ENCODE measurements at places on chromosomes 13 and 19.

- H3K4me3 ChIP-seq = no peak overlapping the region
- peaks cover 5% of the 10 kb centered on the region for H3K4me1 ChIP-seq
- no peak overlapping the region for H3K27ac ChIP-seq
- no peaks in the 10 kb centered on the region for H3K27me3 ChIP-seq
These were observed 15.0 kb downstream of the GNA15 start for GRCh38 chr19:3150739-3151329.

GRCh38 chr13:28854657-28855056 lies 34.5 kb downstream of the MTUS2 start:
- no peaks in the 10 kb centered on the region for H3K36me3 ChIP-seq
- H3K4me1 ChIP-seq = no peaks in the 10 kb centered on the region
- H3K27me3 ChIP-seq = peaks cover 14% of the 10 kb centered on the region
- no peak overlapping the region for H3K4me3 ChIP-seq
- H3K27ac ChIP-seq = no peak overlapping the region

DNA sequence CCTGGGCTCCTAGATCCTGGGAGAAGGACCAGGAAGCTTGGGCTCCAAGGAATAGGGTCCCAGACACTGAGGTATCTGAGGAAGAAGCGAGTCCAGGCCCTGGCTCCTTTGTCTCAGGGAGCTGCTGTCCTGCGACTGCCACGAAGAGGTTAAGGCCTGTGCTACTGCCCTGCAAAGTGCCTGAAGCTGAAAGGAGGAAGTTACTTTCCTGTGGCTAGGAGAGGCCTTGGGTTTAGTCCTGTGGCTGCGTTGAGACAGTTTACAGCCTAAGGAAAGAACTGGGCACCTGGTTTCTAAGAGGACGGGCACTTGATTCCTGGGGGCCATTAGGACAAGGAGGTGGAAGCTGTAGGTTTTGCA lies 2.8 kb downstream of the MYADM start:
- H3K4me1 ChIP-seq = peaks cover 34% of the 10 kb centered on the region
- no peak for DNase-seq
- peaks cover 32% of the 10 kb centered on the region for H3K36me3 ChIP-seq
- no peaks in the 10 kb centered on the region for H3K27me3 ChIP-seq
- peak overlapping the region; percentile 48 for H3K4me3 ChIP-seq

DNA sequence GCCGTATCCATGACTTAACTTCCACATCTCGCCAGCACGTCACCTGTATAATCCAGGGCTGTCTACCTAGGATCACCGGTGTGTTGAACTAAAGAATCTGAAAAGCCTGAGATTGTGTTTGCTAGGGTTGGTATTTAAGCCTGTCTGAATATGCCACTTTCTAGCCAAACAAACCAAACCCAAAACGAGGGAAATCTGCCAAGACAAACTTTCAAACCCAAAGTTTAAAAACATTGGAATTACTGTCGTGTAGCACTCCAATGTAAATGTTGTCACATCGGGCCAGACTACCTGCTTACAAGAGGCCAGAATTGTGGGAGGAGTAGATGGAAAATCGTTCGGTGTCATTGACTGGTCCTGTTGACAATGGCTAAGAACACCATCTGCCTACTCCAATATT lies 747.8 kb downstream of the EFNB2 start:
- no peak for DNase-seq
- H3K36me3 ChIP-seq = peaks cover 3% of the 10 kb centered on the region
- peaks cover 33% of the 10 kb centered on the region for H3K4me1 ChIP-seq

DNA sequence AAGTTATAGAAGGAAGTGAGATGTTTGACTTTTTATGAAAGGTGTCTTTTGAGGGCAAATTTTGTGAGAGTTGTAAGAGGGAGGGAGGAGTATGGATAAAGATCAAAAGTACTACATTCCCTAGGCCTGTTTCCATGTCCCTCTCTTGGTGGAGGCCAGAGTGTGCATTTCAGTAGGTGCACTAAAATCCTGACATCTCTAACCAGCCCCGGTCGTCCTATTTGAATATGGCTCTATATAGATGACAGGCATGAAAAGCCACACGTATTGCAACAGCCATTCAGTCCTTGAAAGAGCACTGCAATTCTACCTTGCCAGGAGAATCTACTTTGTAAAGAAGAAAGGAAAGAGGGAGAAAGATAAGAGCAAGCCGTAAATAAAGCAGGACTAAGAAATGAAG lies 510.1 kb downstream of the IRS2 start:
- H3K27ac ChIP-seq = no peak overlapping the region
- peaks cover 38% of the 10 kb centered on the region for H3K4me1 ChIP-seq
- no peaks in the 10 kb centered on the region for H3K27me3 ChIP-seq
- H3K36me3 ChIP-seq = no peaks in the 10 kb centered on the region

DNA sequence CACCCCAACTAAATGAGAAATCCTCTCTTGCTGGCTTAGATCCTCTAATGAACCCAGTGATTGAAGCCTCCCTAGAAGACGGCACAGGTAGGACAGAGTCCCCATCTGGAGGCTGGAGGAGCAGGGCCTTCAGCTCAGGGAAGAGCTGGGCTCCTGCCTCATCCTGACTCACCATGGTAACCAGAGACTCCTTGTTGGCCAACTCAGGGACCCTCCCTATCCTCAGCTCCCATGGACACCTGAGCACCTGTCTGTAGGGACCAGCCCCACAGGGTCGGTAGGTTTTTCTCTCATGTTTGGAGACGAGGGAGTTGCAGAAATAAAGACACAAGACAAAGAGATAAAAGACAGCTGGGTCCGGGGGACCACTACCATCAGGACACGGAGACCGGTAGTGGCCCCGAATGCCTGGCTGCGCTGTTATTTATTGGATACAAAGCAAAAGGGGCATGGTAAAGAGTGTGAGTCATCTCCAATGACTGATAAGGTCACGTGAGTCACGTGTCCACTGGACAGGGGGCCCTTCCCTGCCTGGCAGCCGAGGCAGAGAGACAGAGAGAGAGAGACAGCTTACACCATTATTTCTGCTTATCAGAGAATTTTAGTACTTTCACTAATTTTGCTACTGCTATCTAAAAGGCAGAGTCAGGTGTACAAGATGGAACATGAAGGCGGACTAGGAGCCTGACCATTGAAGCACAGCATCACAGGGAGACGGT lies 26.6 kb downstream of the SIGLEC7 start:
- H3K36me3 ChIP-seq = no peaks in the 10 kb centered on the region
- H3K4me3 ChIP-seq = no peak overlapping the region
- H3K27ac ChIP-seq = no peak overlapping the region
- H3K4me1 ChIP-seq = no peaks in the 10 kb centered on the region

DNA sequence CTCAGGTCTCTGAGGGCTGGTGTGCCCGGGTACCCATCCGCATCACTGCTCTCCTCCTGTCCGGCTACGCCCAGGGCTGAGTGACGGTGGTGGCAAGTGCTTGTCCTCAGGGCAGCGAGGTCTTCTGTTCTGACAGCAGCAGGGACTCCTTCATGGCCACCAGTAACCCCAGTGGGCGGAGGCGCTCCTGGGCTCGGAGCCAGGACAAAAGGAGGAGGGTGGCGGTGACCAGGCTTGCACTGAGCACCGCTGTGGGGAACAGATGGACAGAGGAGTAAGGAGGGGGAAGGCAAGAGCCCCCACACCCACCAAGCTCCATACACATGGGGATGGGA lies 5.8 kb downstream of the CD320 start:
- no peaks in the 10 kb centered on the region for H3K36me3 ChIP-seq
- peak; percentile 76 for DNase-seq
- no peak overlapping the region for H3K27ac ChIP-seq
- H3K4me1 ChIP-seq = peaks cover 7% of the 10 kb centered on the region
- no peaks in the 10 kb centered on the region for H3K27me3 ChIP-seq

- no peaks in the 10 kb centered on the region for H3K4me1 ChIP-seq
- H3K36me3 ChIP-seq = no peaks in the 10 kb centered on the region
- peaks cover 5% of the 10 kb centered on the region for H3K27me3 ChIP-seq
- no peak for DNase-seq
These were observed 258.2 kb upstream of the IRS2 start for GRCh38 chr13:110044551-110045111.

Data from osteocyte (in vitro differentiated cells).